ENCODE measurements at places on chromosomes 7 and 10. TPM values are rescaled to one million over a fixed set of nuclear protein-coding genes. Genes with fewer than 3 reads are reported as not detected.

Gene ANAPC16
- 113 TPM for total RNA-seq

Gene PLAC9
- total RNA-seq = 38.0 TPM

DNA sequence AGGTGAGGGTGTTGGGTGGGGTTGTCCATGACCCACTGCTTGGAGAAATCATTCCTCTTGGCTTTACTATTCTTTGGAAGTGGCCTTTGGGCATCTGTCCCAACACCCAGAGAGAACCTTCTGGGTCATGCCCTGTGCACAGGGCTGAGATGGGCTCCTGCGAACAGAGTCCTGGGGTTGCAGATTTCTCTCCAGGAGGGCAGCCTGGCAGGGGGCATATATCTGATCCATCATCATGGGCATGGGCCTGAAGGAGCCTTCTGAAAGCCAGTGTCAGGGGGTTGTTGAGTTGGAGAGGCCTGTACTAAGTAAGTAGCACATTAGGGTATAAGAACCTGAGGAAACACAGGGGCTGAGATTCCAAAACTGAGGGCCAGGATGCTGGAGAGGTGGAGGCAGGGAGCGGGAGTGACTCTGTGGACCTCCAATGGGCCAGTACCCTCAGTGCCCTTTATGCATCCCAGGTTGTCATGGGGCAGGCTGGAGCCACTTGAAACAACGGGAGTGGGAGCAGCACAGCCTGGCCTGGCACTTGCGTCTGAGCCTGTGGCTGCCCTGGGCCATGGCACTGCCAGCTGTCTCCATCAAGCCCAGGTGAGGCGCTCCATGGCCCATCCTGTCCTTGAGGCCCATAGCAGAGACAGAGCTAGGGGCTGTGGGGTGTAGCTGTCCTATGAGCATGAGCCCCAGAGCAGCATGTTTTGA is 203.7 kb downstream of the GRID1 start:
- no peaks in the 10 kb centered on the region for H3K36me3 ChIP-seq
- H3K27ac ChIP-seq = no peak overlapping the region
- H3K4me1 ChIP-seq = no peaks in the 10 kb centered on the region
- H3K4me3 ChIP-seq = no peak overlapping the region
- no peaks in the 10 kb centered on the region for H3K27me3 ChIP-seq

- no peak overlapping the region for H3K27ac ChIP-seq
- no peak overlapping the region for H3K4me3 ChIP-seq
- no peaks in the 10 kb centered on the region for H3K27me3 ChIP-seq
- DNase-seq = no peak
- H3K4me1 ChIP-seq = peaks cover 8% of the 10 kb centered on the region
These were observed 20.5 kb downstream of the GLCCI1 start for GRCh38 chr7:7989133-7989532.

DNA sequence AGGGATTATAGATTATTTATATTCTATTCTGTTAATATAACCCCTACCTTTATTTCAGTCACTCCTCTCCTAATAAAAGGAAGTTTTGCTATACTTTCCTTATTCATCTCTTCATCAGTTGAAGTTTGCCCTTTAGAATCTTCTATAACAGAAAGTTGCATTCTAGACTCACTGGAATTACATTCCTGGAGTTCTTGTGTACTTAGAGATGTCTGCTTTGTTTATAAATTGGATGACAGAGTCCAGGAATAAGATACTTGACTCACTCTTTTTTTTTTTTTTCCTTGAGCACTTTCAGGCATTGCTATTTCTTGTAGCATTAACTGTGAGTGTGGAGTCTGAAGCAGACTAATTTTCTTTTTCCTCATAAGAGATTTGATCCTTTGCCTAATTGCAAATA is 640.8 kb downstream of the XPNPEP1 start:
- DNase-seq = no peak
- H3K27ac ChIP-seq = no peak overlapping the region
- H3K27me3 ChIP-seq = no peaks in the 10 kb centered on the region
- no peak overlapping the region for H3K4me3 ChIP-seq
- H3K36me3 ChIP-seq = no peaks in the 10 kb centered on the region

DNA sequence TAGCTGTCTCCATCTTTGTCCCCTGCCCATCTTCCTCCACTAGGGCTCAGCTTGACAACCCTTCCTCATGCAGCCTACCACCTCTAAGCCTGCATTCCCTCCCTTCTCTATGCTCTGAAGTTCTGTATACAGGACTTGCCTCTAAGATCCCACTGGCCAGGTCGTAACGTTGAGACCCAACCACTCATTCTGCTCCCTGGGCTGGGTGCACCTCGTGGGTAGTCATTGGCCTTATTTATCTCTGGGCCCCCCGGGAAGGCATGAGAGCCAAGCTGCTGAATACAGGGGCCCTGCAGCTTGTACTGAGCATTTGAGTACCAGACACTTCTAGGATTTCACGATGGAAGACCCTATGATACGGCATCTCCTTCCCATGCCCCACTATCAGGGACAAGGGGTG is 31.2 kb downstream of the MYL10 start:
- no peak for DNase-seq
- H3K27ac ChIP-seq = no peak overlapping the region
- no peaks in the 10 kb centered on the region for H3K36me3 ChIP-seq
- no peak overlapping the region for H3K4me3 ChIP-seq
- peaks cover 3% of the 10 kb centered on the region for H3K27me3 ChIP-seq
- peaks cover 11% of the 10 kb centered on the region for H3K4me1 ChIP-seq

Data from lower lobe of right lung (tissue), 2 donors.